Activated B cell treated with CpG ODN at 0.5 μM for 24 hours (primary cell): ENCODE measurements at places on chromosomes 11 and 22. TPM values are rescaled to one million over a fixed set of nuclear protein-coding genes. Genes with fewer than 3 reads are reported as not detected.

SPON1 gene
- total RNA-seq: not detected in 2 replicates

IFTAP gene
- total RNA-seq: 0.47 TPM in 1 of 2 replicates, not detected in the other

- no peaks in the 10 kb centered on the region for H3K36me3 ChIP-seq
- H3K4me3 ChIP-seq: no peak overlapping the region
- DNase-seq: no peak
- H3K27ac ChIP-seq: no peak overlapping the region
- peaks cover 13% of the 10 kb centered on the region for H3K4me1 ChIP-seq
- H3K27me3 ChIP-seq: peaks cover 16% of the 10 kb centered on the region
These were observed 514 bp downstream of the KRTAP5-9 start for GRCh38 chr11:71548716-71549151.

DNA sequence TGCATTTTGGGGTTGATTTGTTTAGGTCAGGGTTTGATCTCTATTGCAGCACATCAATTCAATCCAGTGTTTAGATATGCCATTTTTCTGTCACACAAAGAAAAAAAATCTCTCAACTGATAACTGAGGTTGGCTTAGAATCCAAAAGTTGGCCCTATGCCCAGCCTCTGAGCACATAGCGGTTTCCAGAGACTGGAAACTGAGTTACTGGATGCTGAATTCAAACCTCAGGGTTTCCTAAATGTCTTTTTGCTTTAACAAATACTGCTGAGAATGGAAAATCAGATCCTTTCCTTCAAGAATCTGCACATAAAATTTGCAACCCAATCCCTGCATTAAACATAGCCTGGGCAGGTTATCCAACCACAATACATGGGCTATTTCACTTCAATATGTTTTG, 4.0 kb downstream of the P4HA3 start:
- peaks cover 41% of the 10 kb centered on the region for H3K27me3 ChIP-seq
- no peak overlapping the region for H3K4me3 ChIP-seq
- H3K36me3 ChIP-seq: no peaks in the 10 kb centered on the region
- H3K27ac ChIP-seq: no peak overlapping the region

DNA sequence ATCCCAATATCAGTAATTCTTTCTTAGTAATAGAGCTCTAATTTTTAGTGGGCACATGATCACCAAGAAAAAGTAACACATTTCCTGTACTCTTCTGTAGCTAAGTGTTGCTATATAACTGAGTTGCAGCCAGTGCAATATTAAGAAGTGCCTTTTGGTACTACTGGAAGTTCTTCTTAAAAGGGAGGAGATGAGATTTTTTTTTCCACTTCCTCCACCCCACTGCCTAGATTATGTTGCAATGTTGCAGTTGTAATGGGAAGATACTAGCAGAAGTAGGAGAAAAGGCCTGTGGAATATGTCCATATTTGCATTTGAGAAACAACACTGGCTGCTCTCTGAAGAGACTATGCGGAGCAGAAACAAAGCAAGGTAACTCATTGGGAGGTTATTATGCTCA, 280.6 kb upstream of the ANO5 start:
- H3K36me3 ChIP-seq: no peaks in the 10 kb centered on the region
- H3K4me1 ChIP-seq: no peaks in the 10 kb centered on the region
- no peaks in the 10 kb centered on the region for H3K27me3 ChIP-seq
- DNase-seq: no peak
- no peak overlapping the region for H3K27ac ChIP-seq

- peaks cover 2% of the 10 kb centered on the region for H3K4me1 ChIP-seq
- H3K4me3 ChIP-seq: no peak overlapping the region
- H3K36me3 ChIP-seq: no peaks in the 10 kb centered on the region
- H3K27me3 ChIP-seq: peaks cover 24% of the 10 kb centered on the region
- no peak for DNase-seq
These were observed 8.8 kb downstream of the POU2F3 start for GRCh38 chr11:120248551-120249278.
